ENCODE measurements at places on chromosomes 6 and 20.

DNA sequence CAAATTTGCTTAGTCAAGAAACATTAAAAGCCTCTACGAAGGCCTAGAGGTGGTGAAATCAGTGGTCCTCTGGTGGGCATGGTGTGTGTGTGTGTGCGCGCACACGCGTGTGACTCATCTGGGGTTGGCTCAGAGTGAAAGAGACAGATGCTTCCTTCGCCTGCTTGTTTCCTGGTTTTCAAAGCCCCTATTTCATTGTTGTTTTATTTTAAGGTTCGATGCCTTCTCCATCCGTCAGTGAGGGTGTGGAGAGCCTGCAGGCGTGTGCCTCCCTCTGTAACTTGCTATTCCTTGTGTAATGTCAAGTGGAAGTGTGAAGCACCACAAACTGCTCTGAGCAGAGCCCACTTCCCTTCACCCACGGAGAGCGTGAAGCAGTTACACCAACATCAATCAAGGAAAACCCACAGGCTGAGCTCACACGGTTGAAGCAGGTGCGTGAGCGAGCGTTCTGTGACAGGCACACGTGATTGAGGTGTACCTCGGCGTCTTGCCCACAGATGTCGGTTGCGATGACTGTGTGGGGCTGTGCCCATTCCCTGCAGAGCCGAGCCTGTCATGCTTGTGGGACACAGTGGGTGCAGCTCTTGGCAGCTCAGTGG is 233.9 kb downstream of the PRL start:
- peak; percentile 13 for DNase-seq

- no peak for DNase-seq
These were observed 158.2 kb upstream of the CHD6 start for GRCh38 chr20:41776421-41776820.

DNA sequence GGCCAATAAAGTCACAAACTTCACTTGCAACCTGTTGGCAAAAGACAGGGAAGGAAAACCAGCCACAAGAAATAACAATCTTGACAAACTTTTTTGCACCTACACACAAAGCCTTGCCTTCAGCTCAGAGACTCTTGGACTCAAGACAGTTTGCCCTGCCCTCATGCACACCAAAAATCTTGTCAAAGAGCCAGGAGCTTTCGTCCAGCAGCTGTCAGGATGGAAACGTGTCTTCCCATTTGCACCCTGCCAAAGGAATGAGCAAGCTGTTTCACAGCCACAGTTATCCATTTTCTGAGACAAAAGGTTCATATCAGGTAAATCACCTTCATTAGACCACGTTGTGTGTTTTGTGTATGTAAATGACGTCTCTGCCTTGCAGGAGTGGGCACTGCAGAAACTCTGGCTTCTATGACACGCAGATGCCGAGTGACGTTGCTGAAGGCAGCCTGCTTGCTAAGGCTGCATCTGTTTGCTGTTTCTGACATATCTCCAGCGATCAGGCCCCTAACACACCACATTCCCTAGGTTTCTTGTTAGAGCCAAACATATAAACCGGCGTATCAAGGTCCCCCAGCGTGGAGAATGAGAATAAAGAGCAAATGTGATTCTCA is 193.4 kb downstream of the SYNDIG1 start:
- DNase-seq, result no peak

DNA sequence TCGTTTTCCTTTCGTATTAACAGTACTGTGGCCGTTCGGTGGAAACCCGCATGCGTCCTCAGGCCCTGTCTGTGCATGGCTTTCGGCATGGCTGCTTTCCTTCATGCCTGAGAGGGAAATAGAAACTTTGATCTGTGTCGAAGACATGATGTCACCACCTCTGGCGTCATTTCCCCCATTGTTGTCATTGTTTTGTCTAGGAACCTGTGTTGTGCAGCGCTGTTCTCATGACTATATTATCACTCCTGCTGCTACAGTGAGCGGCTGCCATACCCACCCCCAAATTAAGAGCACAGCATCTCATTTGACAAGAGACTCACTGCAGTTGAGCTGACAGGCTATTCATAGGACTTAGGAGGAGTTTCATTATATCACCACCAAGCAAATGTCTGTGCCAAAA is 172.3 kb downstream of the TMEM242 start:
- DNase-seq, result no peak

DNA sequence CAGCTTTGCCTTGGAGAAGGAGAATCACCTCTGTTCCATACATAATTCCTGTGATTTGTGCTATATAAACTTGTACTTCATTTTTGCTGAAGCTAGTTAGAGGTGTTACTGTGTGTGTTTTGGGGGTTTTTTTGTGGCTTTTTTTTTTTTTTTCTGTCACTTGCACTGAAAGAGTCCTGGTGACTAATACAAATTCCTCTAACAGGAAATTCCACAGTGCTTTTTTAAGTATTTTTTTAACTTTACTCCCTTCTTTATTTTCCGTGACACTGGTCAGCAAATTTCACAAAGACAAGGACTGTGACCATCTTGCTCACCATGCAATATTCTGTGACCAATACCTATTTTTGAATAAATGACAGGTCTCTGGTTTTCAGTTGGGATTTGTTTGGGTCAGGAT is 110.5 kb downstream of the ISM1 start:
- DNase-seq, result no peak

DNA sequence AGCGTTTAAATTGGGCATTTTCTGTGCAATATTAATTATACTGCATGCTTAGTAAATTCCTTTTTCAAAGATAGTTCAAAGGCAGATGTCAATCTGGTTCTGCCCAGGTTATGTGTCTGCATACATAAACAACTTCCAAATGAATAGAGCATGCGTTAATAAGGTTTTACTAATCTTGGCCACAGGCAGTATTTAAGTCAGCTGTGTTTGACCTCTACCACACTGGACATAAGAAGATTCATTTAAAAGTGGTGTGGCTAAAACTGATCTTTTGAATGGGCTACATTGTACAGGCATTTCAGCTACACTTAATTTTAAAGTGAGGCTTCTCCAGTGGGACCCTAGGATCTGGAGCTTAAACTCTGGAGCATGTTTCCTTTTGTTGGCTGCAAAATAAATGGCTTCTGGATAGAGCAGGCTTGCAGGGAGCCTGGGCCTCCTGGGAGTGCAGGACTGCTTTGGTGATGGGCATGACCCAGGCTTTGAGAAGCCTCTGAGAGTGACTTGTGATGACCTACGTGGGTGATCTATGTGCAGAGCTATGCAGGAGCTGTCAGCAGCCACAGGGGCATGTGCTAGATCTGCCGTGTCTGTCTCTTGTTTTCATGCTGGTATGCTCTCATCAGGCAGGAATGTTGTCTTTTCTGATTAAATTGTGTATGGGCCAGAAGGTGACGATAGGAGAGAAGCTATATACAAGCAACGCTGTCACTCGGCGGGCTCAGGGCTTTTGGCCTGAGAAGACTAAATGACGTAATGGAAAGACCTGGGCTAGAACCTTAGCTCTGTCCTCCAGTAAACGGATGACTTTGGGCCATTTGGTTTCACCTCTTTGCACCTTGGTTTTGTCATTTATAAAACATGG is 331.2 kb downstream of the QKI start:
- DNase-seq, result no peak

GRCh38 chr20:652615-653109 is 338 bp downstream of the SRXN1 start:
- no peak for DNase-seq

GRCh38 chr6:111211411-111212030 is 124.2 kb downstream of the SLC16A10 start:
- DNase-seq, result no peak

DNA sequence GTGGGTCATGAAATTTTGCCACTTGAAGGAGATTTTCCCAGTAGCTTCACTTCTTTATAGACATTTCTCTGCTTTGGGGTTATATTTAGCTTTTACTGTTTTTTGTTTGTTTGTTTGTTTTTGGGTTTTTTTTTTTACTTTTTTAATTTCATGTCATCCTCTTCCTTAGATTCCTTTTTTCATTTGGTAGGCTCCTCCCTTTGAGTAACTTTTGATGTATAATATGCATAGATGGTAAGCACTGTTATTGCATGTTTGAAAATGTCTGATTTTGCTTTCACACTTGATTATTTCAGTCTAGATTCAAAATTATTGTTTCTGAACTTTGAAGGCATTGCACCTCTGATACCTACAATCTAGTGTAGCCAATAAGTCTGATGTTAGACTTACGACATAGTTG is 37.6 kb downstream of the PLEKHG1 start:
- no peak for DNase-seq

DNA sequence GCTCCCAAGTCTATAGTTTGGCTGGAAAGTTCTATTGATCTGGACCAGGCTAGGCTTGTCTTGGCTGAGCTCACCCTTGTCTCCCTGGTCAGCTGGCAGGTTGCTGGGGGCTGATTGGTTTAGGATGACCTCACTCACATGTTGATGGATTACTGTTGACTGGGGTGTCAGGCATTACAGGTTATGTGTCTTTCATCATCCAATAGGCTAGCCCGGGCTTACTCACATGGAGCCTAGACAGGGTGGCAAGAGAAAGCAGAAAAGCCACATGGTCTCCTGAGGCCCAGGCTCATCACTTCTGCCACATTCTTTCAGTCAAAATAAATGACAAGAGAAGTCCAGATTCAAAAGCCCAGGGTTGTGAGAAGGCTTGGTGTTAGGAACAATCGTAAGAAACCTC is 103.5 kb downstream of the BFSP1 start:
- DNase-seq, result no peak

DNA sequence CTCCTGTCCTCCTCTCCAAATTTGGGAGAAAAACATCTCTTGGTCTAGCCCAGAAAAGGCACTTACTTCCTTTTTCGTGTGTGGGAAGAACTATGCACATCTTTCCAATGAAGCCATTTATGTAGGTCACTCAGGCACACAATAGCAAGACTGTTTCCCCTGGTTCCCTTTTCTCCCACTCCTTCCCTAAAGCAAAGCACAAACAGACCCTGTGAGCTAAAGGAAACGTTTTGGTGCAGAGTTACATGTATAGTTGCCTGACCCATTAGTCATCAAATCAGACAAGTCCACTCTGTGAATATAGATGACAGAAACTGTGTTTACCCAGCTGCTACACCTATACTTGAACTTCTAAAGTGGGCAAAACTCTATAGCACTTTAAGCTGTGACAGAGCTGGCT is 474.6 kb downstream of the COL12A1 start:
- no peak for DNase-seq

DNA sequence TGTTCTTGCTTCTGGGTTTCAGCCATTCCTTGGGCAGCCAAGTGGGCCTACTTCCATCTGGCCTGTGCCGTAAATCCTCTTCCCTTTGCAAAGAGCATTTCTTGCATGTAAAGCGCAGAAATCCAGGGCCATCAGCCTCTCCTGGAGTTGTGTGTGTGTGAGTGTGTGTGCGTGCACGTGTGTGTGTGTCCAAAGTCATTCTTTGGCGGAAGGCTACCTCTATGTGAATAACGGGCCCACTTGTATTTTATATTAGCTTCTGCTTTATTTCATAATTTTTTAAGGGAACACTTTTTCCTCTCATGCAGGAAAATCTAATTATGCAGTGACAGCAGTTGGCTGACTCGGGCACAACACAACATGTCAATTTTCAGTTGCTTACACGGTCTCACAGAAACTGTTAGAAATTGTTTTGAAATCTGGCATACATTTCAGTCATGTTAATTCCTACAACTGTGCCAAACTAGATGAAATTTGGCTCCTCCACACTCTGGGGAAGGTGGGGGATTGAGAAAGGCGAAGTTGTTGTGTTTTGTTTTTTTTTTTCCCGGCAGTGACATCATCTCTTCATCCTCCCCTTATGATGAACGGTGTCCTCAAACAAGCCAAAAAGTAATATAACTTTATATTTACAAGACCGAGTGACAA is 223.7 kb upstream of the TSHZ2 start:
- no peak for DNase-seq

DNA sequence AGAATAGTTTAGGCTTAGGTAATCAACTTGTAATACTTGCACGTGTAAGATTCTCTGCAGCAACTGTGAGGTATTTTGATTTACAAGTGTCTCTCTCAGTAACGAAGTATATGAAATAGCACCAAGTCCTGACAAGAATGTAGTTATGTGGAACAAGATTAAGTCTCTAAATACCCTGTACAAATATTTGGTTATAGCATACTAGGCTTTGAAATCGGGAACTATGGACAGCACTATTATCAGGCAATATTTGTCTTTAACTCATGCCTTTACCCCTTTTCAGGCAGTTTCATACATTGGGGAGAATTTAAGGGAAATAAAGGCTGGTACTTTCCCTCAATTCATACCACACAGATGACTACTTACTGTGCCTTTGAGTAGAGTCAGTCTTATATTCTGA is 93.2 kb downstream of the GRIK2 start:
- DNase-seq, result no peak

GRCh38 chr20:39298121-39298520 is 336.0 kb downstream of the DHX35 start:
- DNase-seq, result no peak

DNA sequence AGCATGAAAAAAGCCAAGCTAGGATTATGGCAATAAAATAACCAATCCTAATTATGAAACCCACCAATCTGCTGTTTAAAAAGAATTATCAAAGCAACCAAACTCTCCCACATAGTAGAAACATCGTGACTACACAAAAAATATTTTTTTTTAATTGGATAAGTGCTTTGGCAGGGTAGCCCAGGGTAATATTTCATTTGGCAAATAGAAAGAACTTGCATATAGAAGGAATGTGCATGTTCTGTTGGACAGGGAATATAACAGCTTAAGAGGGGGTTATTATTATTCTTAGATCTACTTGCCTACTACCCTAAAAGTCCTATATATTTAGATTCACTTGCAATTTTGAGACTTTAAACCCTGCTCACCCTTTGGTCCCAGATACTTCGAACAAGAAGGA is 972 bp downstream of the GSTA3 start:
- no peak for DNase-seq

DNA sequence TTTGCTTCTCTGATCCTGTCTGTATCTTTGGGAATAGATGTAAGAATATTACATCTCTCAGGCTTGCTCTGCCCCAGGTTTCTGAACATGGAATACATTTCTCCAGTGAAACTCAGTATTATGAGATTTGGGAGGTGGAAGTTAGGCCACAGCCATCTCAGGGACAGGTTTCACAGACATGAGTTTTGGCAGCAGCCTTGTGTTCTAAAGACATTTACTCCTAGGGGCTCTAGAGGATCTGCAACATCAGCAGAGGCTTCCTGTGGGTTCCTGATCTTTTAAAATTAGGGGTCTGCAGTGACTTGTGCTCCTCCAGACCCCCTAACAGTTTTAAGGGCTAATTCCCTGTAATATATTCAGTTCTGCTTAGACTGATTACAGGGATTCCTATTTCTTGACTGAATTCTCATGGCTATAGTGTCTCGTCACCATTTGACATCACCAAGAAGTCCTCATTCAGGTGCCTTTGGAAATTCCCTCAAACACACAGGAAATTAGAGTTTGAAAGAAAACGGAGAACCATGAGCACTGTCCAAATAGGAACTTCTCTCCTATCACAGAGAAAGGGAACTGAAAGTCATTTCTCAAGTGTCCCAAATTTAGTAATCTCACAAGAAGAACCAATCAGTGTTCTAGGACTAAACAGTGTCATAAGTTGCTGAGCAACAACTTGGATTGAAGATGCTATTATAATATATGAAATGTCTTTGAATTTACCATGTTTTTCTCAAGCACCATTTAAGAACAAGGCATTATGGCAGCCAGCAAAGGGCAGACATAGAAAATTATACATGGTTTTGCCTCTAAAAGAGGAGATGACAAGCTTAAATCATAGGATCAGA is 2.5 kb upstream of the HLA-DRA start:
- no peak for DNase-seq

GRCh38 chr6:151142676-151143075 is 97.1 kb upstream of the AKAP12 start:
- DNase-seq, result no peak
